ENCODE measurements at places on chromosomes 7 and 10. TPM values are rescaled to one million over a fixed set of nuclear protein-coding genes. Genes with fewer than 3 reads are reported as not detected.

Gene LDB3
- total RNA-seq: 0.66 TPM

Gene PRKG1
- total RNA-seq: 38.1 TPM

Gene ANKRD61
- total RNA-seq: 0.20 TPM

Gene EPO
- total RNA-seq: not detected

- no peak overlapping the region for H3K4me3 ChIP-seq
- peaks cover 6% of the 10 kb centered on the region for H3K4me1 ChIP-seq
- H3K27ac ChIP-seq: no peak overlapping the region
- H3K27me3 ChIP-seq: no peaks in the 10 kb centered on the region
- no peak for DNase-seq
- no peaks in the 10 kb centered on the region for H3K36me3 ChIP-seq
Measured at GRCh38 chr10:73959484-73960243, 38.3 kb upstream of the VCL start.

GRCh38 chr7:99615989-99616358 is 772 bp upstream of the ZSCAN25 start:
- peaks cover 4% of the 10 kb centered on the region for H3K4me1 ChIP-seq
- no peak overlapping the region for H3K4me3 ChIP-seq
- no peak overlapping the region for H3K27ac ChIP-seq
- no peaks in the 10 kb centered on the region for H3K27me3 ChIP-seq
- H3K36me3 ChIP-seq: peaks cover 18% of the 10 kb centered on the region

DNA sequence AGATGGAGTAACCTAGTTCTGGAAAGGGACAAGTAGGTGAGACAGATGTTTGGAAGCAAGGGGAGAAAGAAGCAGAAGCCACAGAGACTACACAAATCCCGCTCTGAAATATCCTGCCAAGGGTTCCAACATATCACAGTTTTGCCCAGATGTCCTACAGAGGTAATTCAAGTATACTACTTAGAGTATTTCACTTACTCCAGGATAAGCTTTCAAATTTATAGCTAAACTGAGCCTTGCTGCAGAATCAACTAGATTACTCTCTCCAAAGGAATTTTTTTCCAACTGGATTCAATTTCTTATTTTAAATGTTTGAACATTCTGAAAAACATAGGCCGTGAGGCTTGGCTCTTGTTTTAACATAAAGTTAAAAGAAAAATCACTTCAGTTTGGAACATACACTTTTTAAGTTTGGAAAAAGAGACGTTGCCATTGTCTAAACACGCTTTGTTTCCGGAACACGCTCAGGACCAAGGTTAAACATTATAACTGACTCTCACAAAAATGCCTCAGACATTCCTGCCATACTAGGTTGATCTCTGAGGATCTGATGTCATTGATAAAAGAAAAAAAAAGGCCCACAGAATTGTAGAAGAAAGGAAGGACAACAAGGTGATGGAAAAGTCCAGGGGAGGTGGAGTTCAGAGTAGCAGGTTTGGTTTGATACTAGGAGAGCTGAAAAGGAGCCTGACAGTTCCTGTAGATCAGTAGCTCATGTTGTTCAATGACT is 74.8 kb downstream of the FAM185A start:
- no peaks in the 10 kb centered on the region for H3K27me3 ChIP-seq
- no peaks in the 10 kb centered on the region for H3K4me1 ChIP-seq
- no peak overlapping the region for H3K4me3 ChIP-seq
- no peak overlapping the region for H3K27ac ChIP-seq

- no peak overlapping the region for H3K4me3 ChIP-seq
- H3K27me3 ChIP-seq: no peaks in the 10 kb centered on the region
- DNase-seq: no peak
Measured at GRCh38 chr7:9709216-9709615, 1264.5 kb upstream of the PHF14 start.

DNA sequence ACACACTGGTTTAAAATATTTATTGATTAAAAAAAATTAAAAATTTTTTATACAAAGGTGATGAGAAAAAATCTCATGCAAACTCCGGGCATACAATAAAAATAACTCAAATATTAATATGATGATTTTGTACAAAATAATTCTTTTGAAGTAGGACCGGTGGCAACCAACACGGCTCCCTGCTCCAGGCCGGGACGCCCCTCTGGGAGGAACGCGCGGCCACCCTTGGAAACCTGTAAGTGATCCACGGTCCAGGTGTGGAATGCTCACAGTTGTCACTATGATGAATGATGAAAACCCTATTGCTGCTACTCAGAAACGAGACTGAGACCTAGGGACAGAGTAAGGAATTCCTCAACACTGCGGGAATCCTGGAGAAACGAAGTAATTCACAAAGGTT is 219.1 kb downstream of the TCERG1L start:
- H3K36me3 ChIP-seq: peaks cover 6% of the 10 kb centered on the region
- no peak overlapping the region for H3K27ac ChIP-seq
- no peaks in the 10 kb centered on the region for H3K27me3 ChIP-seq
- peaks cover 20% of the 10 kb centered on the region for H3K4me1 ChIP-seq
- no peak for DNase-seq
- H3K4me3 ChIP-seq: no peak overlapping the region

DNA sequence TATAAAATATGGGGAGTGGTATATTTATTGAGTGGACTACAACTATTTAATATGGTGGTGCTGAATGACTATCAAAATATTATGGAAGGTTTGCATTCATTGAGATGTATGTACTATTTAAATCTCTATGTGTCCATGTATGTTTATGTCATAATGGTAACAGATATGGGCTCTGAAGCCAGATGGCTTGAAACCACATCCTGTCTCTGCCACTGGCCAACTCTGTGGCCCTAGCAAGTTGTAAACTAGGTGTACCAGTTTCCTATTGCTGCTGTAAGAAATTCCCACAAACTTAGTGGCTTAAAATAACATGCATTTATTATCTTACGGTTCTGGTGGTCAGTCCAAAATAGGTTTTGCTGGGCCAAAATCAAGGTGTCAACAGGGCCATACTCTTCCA is 198.1 kb upstream of the NFE2L3 start:
- no peak overlapping the region for H3K27ac ChIP-seq
- H3K4me3 ChIP-seq: no peak overlapping the region
- H3K27me3 ChIP-seq: peaks cover 17% of the 10 kb centered on the region

DNA sequence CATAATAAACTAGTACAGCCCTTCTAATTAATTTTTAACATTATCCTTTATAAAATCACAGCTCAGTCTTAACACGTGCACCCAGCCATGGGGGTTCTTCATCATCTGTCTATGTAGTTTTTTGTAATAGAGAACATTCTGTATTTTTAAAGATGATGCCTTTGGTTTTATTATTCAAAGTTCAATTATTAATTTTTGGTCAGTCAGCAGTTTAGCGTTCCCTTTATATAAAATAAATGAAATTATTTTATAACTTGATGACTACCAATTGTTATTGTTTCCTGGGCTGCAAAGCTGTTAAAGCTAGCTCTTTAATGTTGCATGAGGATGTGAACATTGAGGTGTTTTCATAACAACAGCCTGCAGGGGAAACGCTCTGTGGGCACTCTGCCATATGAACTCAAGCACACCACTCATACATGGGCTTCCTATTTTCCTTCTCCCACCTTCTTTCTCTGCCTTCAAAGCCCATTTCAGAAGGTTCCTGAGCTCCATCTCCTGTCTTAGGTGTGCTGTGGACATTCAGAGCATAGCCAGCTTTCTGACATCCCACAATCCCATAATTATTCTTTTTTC is 172.0 kb upstream of the YAE1 start:
- no peak overlapping the region for H3K27ac ChIP-seq
- no peaks in the 10 kb centered on the region for H3K4me1 ChIP-seq
- no peak overlapping the region for H3K4me3 ChIP-seq
- H3K27me3 ChIP-seq: no peaks in the 10 kb centered on the region
- H3K36me3 ChIP-seq: no peaks in the 10 kb centered on the region
- no peak for DNase-seq

DNA sequence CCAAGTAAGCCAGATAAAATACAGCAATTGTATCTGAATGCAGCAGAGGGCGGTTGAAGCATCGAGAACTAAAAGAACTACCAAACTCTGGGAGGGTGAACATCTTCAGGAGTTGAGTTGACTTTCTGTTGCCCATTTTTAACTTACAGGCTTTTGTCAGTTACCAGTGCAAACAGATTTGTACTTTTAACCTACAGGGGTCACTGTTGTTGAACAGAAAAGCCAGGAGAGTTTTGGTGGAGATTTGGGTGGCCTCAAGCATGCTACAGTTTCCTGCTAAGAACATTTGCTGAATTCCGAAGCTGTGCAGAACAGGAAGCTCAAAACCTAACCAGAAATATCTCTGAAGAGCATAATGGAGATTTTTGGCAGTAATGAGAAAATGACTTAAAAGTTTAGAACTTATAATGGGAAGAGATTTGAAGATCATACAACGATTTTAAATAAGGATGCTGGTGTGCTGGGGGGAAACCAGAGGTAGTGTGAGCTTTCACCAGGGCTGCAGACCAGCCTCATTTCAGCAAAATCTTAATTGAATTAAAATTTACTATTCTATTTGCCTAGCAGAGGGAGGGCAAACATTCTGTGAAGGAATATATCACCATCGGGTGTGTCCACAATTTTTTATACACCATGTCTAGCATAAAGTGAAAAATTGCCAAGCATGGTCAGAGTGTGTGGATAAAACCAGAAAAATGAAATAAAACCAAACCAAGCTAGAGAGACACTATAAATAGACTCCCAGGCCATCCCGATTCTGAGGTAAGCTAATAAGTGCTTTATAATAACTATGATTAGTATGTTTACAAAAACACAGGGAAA is 208.6 kb upstream of the CCDC6 start:
- H3K36me3 ChIP-seq: no peaks in the 10 kb centered on the region
- no peaks in the 10 kb centered on the region for H3K4me1 ChIP-seq
- no peaks in the 10 kb centered on the region for H3K27me3 ChIP-seq
- no peak for DNase-seq

DNA sequence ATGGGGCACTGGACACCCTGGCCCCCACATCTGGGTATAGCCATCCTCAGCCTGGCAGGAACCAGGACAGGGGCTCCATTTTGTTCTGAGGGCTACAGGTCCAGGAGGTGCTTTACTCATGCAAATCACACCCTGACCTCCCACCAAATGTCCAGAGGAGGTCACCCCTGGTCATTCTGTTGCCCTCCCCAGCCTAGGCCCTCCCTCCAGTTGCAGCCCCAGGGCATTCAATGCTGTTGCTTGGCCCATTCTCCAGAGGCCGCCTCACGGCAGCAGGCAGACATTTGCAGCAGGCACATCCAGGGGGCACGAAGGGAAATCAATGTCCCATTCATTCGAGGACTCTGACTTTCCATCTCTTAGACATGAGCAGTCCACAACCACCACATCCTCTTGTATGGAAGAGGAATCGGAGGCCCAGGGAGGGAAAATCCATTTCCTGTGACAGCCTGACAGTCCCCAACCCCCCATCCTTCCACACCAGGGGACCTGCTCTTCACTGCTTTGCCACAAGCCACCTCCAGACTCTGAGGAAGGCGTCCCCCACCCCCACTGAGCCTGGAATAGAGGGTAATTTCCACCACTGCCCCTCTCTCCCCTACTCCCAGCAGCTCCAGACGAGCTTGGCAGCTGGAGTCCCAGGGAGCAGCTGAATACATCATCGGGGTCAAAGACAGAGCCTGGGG is 76.2 kb upstream of the UNC5B start:
- no peaks in the 10 kb centered on the region for H3K36me3 ChIP-seq
- H3K4me1 ChIP-seq: peaks cover 34% of the 10 kb centered on the region
- DNase-seq: no peak
- H3K27ac ChIP-seq: no peak overlapping the region
- no peaks in the 10 kb centered on the region for H3K27me3 ChIP-seq

GRCh38 chr10:20247891-20248708 is 431.9 kb downstream of the PLXDC2 start:
- no peaks in the 10 kb centered on the region for H3K4me1 ChIP-seq
- H3K36me3 ChIP-seq: no peaks in the 10 kb centered on the region
- no peaks in the 10 kb centered on the region for H3K27me3 ChIP-seq
- no peak overlapping the region for H3K27ac ChIP-seq

GRCh38 chr10:46550795-46551700 is 5.4 kb downstream of the GPRIN2 start:
- peaks cover 33% of the 10 kb centered on the region for H3K36me3 ChIP-seq
- no peak overlapping the region for H3K4me3 ChIP-seq
- H3K27me3 ChIP-seq: peaks cover 11% of the 10 kb centered on the region
- peaks cover 42% of the 10 kb centered on the region for H3K4me1 ChIP-seq
- no peak for DNase-seq

GRCh38 chr7:116576350-116577319 is 51.8 kb downstream of the CAV1 start:
- no peak overlapping the region for H3K27ac ChIP-seq
- H3K36me3 ChIP-seq: no peaks in the 10 kb centered on the region
- H3K4me1 ChIP-seq: no peaks in the 10 kb centered on the region
- no peak for DNase-seq
- no peaks in the 10 kb centered on the region for H3K27me3 ChIP-seq

- no peak overlapping the region for H3K4me3 ChIP-seq
- peaks cover 25% of the 10 kb centered on the region for H3K27me3 ChIP-seq
- no peaks in the 10 kb centered on the region for H3K36me3 ChIP-seq
- no peak for DNase-seq
- H3K4me1 ChIP-seq: peaks cover 9% of the 10 kb centered on the region
Measured at GRCh38 chr10:5975641-5976473, 1.5 kb downstream of the IL15RA start.
